ENCODE measurements at places on chromosomes 2 and 18.

DNA sequence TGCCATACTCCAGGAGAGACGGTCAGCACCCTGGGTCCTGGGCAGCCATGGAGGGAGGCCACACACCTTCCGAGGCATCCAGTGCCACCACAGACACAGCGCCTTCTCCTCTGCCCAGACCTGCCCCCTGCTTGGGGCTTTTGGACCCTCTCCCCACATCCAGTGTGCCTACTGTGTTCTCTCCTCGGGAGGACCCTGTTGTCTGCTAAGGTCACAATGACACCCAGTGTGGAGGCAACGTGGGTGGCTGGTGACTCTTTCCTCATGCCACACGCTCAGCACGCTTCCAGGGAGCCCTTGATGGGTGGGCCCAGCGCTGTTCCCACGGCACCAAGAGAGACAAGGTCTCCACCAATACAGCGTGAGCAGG lies 251.9 kb downstream of the EIPR1 start:
- DNase-seq, result no peak

- DNase-seq, result no peak
Observed at GRCh38 chr18:38698088-38698487, 1132.5 kb upstream of the CELF4 start.

GRCh38 chr2:5007596-5007995 lies 684.6 kb upstream of the SOX11 start:
- no peak for DNase-seq

- DNase-seq, result peak; percentile 41
Observed at GRCh38 chr2:10489842-10490555, 41.9 kb upstream of the ODC1 start.

- DNase-seq, result peak; percentile 86
Observed at GRCh38 chr2:163659224-163659623, 76.6 kb downstream of the FIGN start.

DNA sequence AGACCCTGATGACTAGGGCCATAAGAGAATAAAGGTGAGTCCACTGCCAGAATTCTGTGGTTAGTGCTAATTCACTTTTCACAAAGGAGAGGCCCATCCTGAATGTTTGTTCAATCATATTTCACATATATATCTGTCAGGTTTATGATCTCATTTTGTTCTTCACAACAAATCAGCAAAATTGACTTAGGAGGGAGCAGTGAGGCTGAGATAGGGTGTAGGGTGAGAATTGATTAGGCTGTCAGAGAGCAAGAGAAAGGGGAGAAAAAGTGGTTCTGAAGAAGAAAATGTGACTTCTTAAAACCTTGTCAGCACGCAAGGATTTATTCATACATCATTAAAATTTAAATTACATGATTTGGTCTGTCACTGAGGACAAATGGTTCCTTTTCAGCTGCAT lies 117.7 kb downstream of the FHOD3 start:
- DNase-seq, result no peak

DNA sequence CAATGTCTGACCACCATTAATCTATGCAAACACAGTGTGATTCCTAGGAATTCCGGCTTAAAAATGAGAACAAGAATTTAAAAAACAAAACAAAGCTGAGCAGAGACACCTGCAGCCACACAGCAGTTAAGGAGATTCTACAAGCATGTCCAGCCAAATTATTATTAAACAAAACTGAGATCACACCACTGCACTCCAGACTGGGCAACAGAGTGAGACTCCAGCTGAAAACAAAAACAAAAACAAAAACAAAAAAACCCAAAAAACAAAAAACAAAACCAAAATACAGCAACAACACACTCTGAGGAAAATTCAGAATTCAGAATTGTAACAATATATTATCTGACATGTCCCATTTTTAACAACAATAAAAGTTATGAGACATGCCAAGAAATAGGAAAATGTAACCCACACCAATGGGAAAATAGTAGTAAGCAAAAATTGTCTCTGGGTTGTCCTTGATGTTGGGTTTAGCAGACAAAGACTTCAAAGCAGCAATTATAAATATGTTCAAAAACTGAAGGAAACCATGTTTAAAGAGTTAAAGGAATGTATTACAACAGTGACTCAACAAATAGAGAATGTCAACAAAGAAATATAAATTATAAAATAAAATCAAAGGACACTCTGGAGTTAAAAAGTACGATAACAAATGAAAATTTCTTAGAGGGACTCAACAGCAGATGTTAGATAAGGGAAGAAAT lies 19.7 kb downstream of the MYOM1 start:
- no peak for DNase-seq

DNA sequence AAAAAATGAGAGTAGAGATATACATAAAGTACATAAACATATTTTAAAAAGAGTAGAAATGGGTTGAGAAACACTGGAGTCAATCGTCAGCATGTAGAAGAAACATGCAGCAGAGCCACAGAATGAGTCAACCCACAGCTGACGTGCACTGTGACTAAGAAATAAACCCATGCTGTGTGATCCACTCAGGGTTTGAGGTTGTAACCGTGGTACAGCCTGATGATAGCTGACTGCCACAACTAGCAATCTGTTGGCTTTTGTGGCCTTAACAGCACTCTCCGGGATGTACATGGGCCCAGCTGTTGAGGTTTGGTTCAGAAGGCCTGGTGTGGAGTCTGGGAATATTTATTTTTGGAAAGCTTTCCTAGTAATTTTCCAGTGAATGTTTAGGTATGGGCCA lies 554.4 kb upstream of the MEX3C start:
- peak; percentile 2 for DNase-seq

DNA sequence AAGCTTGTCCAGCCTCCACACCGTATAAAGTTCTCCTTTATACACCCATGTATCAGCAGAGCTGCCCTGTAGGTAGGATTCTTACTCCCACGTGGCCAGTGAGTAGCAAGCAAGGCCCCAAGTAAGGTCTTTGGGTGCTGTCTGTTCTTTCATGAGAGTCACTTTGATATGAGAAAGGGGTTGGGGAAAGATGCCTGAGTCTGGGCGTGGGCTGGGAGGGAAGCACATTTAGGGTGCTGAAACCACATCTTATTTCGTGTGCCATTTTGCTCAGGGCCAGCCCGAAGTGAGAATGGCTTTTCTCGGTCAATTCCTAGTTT lies 436 bp upstream of the ITPRIPL1 start:
- DNase-seq, result no peak

- no peak for DNase-seq
Observed at GRCh38 chr18:40017021-40017420, 1938.0 kb upstream of the PIK3C3 start.

- no peak for DNase-seq
Observed at GRCh38 chr2:54255230-54256090, 569 bp downstream of the TSPYL6 start.

GRCh38 chr2:64259312-64259711 lies 115.1 kb upstream of the PELI1 start:
- peak; percentile 72 for DNase-seq

DNA sequence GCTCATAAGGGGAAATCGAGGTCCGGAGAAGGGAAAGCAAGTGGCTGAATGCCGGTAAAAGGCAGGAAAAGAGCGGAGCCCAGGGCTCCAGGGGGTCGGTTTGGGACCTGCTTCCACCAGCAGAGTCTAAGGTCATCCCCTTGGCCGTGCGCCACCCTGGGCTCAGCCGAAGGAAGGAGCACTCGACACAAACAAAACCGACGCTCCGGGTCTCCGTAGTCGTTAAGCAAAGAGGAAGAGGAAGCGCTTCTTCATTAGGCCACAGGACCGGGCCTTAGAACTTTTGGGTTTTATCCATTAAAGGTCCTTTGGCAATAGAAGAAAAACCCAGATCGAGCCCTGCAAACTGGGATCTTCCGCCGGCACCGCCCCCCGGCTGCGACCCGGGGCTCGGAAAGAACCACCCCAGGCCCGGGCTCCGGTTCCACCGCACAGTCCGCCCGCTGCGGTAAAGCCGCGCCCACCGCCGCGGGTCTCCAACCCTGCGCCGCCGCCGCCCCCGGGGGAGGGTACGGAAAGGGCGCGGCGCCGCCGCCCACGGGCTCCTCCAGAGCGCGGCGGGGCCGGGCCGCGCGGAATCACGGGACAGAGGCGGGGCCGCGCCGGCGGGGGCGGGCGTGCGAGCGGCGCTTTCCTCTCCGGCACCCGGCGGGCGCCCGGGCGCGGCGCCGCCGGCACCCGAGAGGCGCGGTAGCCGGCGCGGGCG lies at the start of gene TTL:
TTL (plus strand) TSS at position 629 of the 706 bp plus-strand sequence. CDS start 189 bp downstream, outside the sequence.
- peak; percentile 82 for DNase-seq

- no peak for DNase-seq
Observed at GRCh38 chr18:63320975-63321265, 1.4 kb upstream of the BCL2 start.

- DNase-seq, result peak; percentile 4
Observed at GRCh38 chr2:33670392-33670937, 71.4 kb upstream of the FAM98A start.

DNA sequence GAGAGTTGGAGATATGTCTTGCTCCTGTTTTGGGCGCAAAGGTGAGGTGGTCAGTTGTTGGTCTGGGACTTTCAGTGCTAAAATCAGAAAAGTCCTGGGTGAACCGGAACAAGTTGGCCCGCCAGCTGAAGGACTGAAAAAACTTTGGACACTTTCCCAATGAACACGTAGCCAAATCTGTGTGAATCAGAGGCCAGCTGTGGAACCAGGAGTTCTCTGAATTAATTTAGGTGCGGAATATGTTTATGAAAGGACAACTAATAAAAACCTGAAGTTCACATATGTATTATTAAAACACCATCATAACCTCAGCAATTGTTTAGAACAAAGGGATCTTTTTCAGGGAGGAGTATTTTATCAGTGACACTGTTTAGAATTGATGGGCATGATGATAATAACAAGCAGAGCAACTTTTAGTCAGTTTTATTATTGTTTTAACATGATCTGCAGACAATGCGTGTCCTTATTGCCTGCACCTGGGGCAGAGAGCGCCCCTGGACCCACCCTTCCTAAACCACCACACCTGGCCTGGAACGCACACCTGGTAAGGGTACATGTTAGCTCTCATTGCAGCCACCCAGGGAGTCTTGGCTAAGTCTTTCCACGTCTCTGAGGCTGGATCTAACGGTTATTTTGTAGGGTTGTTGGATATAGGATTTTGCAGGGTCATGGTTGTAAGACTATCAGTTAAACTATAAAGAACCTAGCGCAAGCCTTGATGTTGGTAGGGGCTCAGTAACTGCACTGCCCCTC lies 9.9 kb upstream of the ODC1 start:
- peak; percentile 55 for DNase-seq

GRCh38 chr18:73869182-73869581 lies 278.5 kb downstream of the FBXO15 start:
- DNase-seq, result no peak

GRCh38 chr2:201656102-201656501 lies 12.8 kb upstream of the TMEM237 start:
- no peak for DNase-seq

GRCh38 chr18:255171-255570 lies 12.7 kb downstream of the THOC1 start:
- DNase-seq, result no peak

- DNase-seq, result no peak
Observed at GRCh38 chr2:14619441-14619840, 13.1 kb upstream of the LRATD1 start.

All from epithelial cell of esophagus (primary cell).